ENCODE measurements at places on chromosomes 2 and 18.

DNA sequence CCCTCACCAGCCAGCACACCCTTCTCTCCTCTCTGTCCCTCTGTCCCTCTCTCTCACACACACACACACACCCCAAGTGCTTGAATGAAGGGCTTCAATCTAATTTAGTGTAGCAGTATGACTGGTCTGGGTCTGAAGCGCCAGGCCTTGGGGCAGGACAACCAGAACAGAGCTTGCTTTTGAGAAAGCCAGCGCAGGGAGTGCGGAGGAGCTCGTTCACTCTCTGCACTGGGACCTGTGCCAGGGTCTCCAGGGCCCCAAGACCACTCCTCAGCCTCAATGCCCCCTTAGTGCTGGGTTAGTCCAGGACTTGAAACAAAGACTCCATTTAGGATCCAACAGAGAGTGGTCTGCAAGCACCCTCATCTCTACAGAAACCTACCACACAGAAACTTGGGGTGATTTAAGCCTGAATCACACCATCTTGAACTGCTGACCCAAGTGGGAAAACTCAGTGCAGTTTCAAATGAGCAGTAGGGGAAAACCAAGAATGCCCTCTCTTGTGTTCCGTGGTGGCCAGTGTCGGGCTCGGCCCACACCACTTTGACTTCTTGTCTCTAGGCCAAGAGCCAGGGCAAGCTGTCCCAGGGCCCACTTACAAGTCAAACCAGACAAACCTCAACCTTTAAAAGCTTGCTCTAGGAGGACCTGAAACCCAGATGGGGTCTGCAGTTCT, 66.6 kb upstream of the WIPF1 start:
- no peak for DNase-seq

GRCh38 chr2:195343942-195344530, 313.0 kb upstream of the SLC39A10 start:
- no peak for DNase-seq

GRCh38 chr2:189076572-189076971, 102.4 kb downstream of the COL3A1 start:
- no peak for DNase-seq

DNA sequence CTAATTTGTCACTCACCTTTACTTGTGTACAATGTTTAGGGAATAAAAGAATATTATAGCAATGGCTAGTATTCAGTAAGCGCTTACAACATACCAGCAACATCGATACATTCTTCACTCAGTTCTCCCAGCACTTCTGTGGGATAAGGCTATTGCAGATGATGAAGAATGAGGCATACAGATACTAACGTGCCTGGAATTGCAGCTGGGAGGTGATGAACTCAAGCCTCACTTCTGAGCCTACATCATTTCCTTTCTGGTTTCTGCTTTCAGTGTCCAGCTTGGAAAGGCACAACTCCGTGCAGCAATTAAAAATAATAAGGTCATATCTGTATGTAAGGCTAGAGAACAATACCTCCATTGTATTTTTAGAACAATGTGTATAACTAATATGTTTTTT, 95.4 kb upstream of the AQP4 start:
- DNase-seq = no peak

DNA sequence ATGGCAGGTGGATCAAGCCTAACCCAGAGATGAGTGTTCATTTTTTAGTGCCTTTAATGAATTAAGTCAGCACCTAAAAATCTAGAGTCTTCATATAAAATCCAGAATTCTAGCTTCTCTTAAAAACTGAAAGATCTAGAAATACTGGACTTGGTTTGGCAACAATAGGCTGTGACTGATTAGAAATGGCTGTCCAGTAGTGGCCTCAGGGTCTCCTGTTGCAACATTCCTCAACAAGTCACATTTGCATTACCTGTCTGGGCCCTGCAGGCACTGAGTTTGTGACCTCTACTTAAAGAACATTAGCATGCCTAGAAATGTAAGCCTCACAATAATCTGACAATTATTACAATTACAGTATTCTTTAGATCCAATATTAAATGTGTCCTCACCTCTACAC, 33.1 kb downstream of the MBD2 start:
- DNase-seq = no peak

DNA sequence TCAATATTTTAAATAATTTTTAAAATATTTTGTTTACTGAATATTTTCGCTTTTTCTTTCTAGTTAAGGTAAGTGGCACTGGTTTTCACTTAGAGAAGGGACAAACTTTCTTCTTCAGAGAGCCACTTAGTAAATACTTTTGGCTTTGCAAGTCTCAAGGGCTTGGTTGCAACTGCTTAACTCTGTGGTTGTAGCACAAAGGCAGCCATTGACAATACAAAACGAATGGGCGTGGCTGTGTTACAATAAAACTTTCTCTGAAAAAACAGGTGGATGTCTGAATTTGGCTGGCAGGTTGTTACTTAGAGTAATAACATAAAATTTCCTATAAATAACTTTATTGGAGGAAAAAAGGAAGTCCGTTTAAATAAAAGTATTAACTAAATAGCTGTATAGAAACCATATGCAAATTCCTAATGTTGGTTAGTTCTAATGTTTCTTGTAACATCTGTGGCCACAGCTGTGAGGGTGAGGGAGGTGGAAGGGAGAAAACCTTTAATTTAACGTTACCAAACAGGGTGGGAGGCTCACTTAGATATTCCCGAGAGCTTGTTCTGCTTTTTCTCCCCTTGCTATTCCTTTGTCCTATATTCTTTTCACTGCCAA, 62.4 kb upstream of the TNP1 start:
- no peak for DNase-seq
